ENCODE measurements at places on chromosomes 2 and 18. TPM values are rescaled to one million over a fixed set of nuclear protein-coding genes. Genes with fewer than 3 reads are reported as not detected.
A peak's percentile ranks its signal among the peaks of the same experiment; 100 is the strongest.

DNA sequence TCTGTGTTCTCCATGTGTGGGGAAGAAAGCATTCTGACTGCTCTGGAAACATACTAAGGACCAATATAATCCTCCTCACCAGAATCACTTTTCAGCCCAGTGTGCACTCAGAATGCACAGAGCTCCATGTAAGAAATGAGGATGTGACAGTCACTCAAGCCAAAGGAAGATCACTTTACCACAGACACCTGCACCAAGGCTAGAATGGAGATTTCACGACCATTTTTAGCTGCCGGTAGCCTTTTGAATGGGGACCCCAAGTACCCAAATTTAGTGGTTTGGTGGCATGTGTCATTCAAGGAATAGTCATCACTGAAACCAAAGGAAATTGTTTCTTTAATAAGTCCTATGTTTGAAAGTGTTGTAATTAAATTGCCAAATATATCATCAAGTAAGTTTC, 613.2 kb upstream of the ACVR2A start:
- DNase-seq, result peak; percentile 2

STARD6 gene
- total RNA-seq, result not detected

DNA sequence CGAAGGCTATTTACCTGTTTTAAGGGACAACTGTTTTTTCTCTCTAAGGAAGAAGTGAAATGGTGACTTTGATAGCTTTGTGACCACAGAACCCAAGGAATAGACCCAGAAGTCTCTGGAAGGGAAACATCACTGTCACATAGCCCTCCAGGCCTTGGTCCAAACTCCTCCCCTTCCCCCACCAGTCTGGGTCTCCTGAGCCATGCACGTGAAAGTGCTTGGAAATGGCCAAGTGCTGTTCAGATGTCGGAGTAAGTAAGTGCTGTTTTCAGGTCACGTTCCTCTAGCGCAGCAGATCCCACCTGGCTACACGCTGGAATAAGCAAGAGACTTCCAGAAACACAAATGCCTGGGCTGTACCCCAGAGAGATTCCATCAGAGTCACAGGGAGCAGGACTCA, 73.0 kb upstream of the AFF3 start:
- DNase-seq, result no peak

DNA sequence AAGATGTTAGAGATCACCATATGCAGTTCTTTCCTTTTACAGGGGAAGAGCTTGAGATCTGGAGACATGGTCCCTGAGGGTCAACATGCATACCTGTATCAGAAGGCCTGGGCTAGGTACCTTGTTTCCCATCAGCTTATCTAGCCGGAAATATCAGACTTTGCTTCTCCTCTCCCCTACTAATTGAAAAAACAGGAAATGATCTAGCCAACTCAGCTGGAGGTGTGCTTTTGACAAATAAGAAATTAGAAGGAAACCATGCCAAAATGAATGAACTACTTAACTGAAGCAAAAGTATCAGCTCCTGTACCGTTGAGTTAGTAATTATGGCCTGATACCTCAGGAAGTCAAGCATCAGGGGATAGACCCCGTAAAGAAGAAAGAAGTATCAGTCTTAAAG, 20.4 kb downstream of the PKP4 start:
- no peak for DNase-seq

- DNase-seq, result no peak
Measured at GRCh38 chr18:12377556-12378197, 650 bp upstream of the AFG3L2 start.

DNA sequence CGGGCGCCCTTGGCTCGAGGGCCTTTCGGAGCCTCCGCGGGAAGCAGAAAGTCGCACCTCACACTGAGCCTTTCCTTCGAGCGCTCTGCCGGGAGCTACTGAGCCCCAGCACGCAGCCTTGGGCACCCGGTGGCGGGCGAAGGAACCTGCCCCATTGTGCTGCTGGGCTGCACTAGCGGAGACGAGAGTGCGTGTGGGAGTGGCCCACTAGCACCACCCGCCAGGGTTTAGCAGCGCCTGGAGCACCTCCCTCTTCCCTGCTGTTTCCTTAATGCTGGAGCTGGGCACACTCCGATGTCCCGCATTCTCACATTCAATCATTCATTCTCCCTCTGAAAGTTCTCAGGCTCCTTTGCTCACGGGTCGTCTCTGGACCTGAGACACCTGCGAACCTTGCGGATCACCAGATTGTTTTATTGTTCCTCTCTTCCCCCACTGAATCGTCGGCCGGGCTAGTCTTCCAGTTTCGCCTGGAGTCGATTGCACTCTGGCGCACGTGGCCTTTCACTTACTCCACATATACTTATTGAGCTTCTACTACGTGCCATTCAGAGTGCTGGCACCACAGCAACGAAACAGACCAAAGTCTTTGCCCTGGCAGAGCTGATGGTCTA, 8.5 kb upstream of the PAX3 start:
- no peak for DNase-seq

All from myocyte (in vitro differentiated cells).